ENCODE measurements at places on chromosomes 16 and 17. TPM values are rescaled to one million over a fixed set of nuclear protein-coding genes. Genes with fewer than 3 reads are reported as not detected.

DNA sequence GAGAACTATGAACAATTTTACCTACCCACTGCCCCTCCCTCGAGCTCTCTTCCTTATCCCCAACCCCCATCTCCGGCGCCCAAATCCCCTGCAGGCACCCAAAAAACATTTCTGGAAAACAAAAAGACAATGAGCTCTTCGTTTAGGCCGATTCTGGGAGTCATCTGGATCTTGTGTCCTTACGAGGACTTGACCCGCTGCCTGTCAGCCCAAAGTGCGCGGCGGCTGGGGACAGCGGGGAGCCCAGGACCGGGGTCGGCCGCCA is 524 bp downstream of the STRADA start:
- DNase-seq = no peak

DNA sequence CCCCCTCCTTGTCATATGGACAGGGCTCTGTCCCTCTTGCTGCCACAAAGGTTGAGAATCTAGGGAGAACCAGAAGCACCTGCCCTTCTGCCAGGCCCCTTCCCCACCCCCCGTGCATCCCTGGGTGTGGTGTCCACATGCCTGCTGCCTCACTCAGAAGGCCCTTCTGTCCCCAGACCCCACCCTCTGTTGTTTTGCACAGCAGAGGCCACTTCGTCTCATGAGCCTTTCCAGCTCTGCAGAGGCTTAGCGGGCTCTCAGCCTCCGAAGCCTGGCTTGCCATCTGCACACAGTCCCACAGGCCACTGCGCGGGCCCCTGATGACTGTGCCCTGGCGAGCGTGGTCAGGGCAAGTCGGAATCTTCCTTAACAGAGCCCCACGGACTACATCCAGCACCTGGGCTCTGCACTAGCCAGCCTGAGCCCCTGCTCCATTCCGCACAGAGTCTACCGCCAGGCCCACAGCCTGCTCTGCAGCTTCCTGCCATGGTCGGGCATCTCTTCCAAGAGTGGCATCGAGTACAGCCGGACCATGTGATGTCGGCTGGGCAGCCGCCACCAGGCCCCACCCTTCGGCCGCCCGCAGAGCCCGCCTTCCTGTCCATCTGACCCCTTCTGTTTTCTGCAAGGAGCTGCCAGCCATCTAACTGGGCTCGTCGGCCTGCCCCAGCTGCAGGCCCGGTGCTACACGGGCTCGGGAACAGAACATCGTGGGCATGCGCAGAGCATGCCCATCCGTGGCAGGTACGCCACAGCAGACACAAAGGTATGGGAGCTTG is 10.8 kb downstream of the C16orf90 start:
- no peak for DNase-seq

- DNase-seq = no peak
Measured at GRCh38 chr17:83064732-83065659, 14.4 kb upstream of the METRNL start.

The MYH1 gene
- not detected for total RNA-seq

GRCh38 chr17:66830451-66830850 is 4.5 kb upstream of the CACNG5 start:
- no peak for DNase-seq

The PPY gene
- not detected for total RNA-seq

DNA sequence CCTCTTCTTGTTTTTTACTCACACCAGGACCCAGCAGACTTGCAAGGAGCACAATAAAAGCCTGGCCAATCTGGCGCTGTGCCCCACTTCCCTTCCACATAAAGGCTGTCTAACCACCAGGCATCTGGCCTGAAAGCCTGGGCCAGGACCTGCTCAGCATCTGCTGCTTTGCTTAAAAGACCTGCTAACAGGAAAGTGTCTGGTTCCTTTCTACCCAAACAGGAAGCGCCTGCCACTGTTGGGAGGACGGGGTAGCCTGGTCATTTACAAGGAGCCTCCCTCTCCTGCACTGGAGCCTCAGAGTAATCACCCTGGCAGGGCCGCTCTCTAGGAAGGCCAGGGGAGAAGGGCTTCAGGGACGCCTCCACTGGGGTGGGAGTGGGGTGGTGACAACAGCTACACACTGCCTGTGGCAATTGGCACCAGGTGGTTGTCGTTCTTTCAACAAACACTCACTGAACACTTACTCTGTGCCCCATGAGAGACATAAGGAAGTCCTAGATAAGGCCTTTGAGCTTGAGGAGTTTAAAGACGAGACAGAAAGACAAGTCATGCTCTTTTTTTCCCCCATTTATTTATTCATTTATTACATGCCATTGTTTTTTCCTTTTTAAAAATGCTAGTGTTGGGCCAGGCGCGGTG is 6.3 kb upstream of the MMP28 start:
- DNase-seq = peak; percentile 96

GRCh38 chr17:61384354-61384691 is 15.3 kb upstream of the TBX2 start:
- DNase-seq = no peak

DNA sequence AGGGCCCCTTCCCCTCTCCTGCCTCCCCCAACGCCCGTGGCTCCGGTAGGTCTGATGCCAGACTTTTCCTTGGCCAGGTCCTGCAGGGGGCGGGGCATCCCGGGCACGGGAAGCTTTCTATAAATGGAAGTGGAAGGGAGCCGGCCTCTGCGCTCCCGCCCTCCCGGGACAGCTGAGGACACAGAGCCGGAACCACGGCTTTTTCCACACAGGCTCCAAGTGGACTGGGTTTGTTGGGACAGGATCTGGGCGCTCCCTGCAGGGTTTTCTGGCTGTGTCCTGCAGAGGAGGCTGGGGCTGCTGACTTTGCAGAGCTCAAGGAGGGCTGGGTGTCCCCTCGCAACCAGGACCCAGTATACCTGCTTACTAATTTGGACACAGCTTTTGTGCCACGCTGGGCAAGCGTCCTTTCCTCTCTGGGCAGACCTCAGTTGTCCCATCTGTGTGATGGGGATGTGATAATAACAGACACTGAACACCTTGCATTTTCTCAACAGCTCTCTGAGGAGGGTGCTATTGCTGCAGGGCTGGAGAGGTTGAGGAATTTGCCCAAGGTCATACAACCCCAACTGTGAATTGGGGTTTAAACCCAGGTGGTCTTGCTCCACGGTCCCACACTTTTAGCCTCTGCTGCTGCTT is 1.8 kb downstream of the TNS4 start:
- DNase-seq = peak; percentile 79

The TEDC2 gene
- total RNA-seq = 1.2 TPM

The SLC47A1 gene
- total RNA-seq = 0.48 TPM

DNA sequence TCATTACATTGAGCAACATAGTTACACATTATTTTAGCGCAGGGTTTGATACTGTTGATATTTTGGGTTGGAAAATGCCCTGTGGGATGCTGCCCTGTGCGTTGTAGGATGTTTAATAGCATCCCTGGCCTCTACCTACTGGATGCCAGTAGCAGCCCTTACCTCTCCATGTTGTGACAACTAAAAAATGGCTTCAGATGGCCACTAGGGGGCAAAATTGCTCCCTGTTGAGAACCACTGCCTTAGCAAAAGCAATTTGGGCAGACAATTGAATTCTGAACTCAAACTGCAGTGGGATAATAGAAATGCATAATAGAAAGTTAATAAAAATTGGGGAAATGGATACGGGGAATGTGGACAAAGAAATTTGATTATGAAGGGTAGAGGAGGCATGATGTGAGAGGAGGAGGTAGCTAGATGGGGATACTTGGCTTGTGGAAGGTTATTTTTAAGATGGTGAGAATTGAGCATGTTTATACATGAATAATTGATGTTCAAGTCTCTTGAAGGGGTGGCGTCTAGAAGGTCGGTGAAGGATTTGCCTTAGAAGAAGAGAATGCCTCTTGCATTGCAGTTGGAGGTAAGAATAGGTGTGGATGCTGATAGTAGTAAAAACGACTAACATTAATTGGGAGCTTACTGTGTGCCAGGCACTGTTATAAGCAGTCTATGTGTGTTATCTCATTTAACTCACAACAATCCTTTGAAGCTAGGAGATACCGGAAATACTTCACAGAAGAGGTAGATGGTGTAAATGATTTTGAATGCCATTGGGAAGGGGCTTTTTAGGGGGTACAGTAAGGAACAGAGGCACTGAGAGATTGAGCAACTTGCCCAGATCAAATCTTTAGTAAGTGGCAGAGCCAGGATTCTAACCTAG is 19.0 kb downstream of the HEATR9 start:
- peak; percentile 72 for DNase-seq

The MYH3 gene
- 12.0 TPM for total RNA-seq

GRCh38 chr17:14197057-14197456 is 39.6 kb downstream of the CDRT15 start:
- no peak for DNase-seq

The PRKAR1A gene
- 274 TPM for total RNA-seq

The LHX1 gene
- total RNA-seq = 2.9 TPM

GRCh38 chr17:3535253-3535995 is 22.2 kb downstream of the TRPV3 start:
- DNase-seq = peak; percentile 88

The LGALS9C gene
- 0.48 TPM for total RNA-seq

DNA sequence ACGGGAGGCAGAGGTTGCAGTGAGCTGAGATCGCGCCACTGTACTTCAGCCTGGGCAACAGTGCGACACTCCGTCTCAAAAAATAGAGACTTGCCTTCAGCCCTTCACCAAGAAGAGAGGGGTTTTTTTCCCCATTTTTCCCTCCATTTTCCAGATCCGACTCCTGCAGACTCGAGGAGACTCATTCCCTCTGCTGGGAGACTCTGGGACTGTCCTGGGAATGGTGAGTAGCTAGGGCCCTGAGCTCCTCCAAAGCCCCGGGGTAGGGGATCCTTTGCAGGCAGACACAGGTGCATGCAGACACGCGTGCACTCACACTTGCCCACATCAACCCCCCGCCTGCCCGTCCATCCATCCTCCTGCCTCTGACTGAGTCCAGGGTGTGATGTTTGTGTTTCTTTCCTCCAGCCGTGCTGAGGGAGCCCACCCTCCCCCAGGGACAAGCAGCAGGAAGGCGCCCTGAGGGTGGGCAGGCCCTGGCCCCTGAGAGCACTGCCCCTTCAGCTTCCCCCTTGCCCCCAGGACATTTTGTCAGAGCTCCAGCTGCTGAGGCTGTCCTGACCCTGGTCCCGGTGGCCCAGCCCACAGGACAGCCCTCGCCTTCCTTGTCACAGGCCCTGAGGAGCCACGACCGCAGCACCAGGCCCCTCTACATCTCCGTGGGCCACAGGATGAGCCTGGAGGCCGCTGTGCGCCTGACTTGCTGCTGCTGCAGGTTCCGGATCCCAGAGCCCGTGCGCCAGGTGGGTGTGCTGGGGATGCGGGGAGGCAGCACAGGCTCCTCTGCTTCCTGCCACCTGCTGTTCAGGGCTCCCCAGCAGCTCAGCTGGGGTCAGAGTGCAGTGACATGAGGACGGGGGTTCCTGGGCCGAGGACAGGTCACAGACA is 10.2 kb downstream of the ENDOV start:
- no peak for DNase-seq

DNA sequence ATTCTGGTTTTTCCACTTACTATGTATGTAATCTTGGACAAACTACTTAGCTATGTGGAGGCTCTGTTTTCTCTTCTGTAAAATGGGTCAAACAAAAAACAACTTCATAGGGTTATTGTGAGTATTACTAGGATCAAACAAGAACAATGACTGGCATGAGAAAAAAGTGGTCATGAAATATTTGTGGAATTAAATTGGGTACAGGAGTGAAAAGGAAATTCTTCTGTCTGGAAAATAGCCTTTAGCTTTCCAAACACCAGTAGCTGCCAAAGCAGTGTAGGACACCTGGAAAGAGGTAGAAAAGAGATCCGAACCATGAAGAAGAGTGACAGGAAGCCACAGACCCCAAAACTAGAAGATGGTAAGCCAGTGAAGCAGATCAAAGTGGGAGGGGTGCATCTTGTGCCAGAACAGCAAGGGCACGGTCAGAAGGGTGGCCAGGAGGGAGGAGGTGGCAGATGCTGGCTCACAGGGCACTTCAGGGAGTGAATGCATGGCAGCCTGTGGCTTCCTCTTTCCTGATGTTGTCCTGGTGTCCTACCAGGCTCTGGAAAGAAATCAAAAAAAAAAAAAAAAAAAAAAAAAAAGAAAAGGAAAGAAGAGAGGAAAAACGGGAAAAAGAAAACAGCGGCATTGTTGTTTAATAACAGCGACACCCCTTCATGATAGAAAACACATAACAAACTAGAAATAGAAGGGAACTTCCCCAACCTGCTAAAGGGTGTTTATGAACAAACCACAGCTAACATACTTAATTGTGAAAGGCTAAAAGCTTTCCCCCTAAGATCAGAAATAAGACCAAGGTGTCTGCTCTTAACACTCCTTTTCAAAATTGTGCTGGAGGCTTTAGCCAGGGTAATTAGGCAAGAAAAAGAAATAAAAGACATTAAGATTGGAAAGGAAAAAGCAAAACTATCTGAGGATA is 67.9 kb downstream of the PCTP start:
- DNase-seq = no peak

The ACSM5 gene
- total RNA-seq = 9.9 TPM

DNA sequence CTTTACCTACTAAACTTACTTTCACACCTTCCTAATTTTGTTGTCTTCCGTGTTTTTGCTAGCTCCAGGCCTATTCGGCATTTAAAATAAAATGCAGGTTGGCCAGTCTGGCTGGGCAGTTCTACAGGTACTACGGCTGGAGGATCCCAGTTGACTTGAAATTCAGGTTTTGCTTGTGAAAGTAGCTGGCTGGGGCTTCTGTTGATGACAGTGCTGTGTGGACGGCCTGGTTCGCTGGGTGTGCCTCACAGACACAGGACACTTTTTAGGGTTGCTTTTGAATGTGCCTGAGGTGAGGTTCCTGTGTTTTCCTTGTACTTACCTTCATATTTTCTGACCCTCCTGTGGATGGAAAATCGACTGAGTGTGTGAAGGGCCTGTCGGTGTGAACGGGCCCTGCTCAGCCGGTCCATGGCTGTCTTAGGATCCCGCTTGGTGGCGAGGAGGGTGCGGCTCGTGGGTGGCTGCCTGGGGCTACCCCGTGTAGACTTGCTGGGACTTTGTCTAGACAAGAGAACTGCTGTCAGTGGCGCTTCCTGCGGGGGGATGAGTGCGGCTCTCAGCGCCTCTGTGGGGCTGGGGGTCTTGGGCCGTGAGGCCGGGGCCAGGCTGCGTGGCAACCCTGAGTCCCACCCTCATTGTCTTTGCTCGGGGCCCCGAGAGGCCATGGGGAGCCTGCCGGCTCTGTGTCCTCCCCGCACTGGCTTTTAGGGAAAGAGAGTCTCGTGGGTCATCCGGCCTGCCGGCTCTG is 18.7 kb upstream of the ZNF750 start:
- DNase-seq = peak; percentile 79

DNA sequence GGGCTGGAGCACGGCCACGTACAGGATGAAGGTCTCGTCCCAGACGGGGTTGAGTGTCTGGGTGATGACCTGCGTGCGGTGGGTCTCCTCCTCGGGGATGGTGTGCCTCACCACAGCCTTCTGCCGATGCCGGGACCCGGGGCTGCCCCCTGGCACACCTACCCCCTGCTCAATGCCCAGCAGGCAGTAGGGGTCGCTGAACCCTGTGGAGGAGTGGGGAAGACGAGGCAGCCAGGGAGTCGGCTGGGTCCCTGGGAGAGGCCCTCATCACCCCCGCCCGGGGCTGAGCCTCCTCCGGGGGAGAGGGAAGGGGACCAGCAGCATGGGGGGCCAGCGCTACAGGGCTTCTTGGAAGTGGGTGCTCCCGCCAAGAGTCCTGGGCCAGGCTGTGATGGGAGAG is 1.8 kb downstream of the UNC13D start:
- no peak for DNase-seq

GRCh38 chr17:8631554-8631877 is 991 bp upstream of the MYH10 start:
- no peak for DNase-seq

All from umbilical cord (tissue), 2 donors.